ENCODE measurements at places on chromosomes 1 and 21. TPM values are rescaled to one million over a fixed set of nuclear protein-coding genes. Genes with fewer than 3 reads are reported as not detected.

The TBX19 gene
- 0.51 TPM for total RNA-seq

The RBP7 gene
- 0.77 TPM for total RNA-seq

The ADGRB2 gene
- total RNA-seq = 0.26 TPM

The NID1 gene
- 328 TPM for total RNA-seq

The ZNF648 gene
- not detected for total RNA-seq

All from dermis microvascular lymphatic vessel endothelial cell (primary cell).